ENCODE measurements at places on chromosomes 2 and 18.

DNA sequence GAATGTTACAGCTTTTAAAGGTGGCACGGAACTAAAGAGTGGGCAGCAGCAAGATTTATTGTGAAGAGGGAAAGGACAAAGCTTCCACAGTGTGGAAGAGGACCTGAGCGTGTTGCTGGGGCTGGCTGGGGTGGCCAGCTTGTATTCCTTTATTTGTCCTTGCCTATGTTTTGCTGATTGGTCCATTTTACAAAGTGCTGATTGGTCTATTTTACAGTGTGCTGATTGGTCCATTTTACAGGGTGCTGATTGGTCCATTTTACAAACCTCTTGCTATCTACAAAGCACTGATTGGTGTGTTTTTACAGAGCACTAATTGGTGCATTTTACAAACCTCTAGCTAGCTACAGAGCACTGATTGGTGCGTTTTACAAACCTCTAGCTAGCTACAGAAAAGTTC lies 109.7 kb upstream of the DDX18 start:
- no peak for DNase-seq

DNA sequence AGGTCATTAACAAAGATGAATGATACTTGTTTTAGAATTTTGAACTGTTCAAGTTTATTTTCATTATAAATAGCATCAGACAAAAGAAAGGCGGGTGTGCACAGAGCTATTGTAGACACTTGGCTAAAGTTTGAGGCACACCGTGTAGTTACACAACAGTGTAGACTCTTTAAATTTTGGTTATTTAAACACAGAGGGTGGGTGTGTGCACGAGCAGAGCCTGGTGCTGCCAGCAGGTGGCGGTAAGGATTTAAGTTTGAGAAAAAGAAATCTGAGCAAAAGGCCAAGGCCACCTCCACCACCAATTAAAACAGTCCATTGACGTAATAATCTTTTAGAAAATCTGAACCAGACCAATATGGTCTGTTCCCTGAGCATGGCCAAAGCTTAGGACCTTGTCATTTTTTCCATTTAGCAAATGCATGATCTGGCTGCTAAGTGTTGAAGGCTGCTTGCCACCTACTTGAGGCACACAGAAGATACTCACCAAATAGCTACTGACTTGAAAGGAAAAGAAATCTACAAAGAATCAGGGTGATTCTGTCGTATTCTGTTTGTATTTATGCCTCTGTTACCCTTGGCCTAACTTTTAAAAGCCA lies 14.3 kb downstream of the COPS7B start:
- DNase-seq, result peak; percentile 11

DNA sequence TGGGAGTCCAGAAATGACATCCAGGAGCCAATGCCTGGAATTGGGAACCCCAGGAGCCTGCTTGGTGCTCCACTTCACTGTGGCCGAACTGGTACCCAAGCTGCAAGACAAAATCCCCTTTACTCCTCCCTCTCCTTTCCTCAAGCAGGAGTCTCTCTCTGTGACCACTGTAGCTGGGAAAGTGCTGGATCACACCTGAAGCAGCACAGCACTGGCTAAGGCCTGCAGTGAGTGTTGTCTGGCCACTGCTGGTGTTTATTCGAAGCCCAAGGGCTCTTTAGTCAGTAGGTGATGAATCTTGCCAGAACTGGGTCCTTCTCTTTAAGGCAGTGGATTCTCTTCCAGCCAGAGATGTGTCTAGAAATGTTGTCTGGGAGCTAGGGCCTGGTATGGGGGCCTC lies 26.4 kb downstream of the STPG4 start:
- DNase-seq, result no peak

DNA sequence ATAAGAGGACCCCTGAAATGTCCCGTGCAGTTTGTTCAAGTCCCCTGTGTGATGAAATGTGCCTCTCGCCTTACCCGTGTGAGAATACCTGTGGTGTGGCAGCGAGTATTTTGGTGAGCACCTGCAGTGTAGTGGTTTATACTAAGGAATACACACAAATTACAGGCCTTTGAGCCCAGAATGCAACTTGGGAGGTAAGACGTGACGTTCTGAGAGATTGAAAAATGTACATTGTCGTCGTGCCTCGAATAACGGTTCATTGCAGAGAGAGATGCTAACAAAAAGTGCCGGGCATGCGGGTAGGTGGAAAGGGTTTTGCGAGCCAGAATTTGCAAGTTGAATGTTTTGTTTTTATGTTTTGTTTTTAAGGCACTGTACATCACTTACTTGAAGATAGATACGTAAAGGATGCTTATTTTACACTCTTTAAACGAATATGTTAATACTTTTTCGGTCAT lies 867 bp downstream of the RBBP8 start:
- DNase-seq, result no peak

DNA sequence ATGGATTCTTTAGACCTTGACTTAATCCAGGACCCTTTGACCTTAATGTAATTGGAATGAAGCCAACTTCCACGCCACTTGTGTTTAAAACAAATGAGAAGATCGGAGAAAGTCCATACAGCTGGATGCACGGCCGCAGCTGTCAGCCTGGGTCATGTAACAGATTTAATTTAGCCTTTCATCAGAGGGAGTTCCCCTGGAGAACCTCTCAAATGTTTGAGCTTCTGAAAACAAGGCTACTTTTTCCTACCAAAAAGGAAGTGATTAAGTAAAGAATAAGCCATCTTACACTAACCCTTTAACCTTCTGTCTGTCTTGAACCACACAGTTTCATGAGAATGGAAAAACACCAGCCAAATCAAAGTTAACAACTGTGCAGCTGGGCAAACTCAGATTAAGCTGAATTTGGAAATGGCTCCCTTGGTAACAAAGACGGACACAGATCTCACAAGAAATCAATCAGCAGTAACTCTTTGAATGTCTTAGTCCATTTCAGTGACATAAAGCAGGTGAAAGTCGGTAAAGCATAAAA lies 103.6 kb downstream of the DOCK10 start:
- DNase-seq, result peak; percentile 65

DNA sequence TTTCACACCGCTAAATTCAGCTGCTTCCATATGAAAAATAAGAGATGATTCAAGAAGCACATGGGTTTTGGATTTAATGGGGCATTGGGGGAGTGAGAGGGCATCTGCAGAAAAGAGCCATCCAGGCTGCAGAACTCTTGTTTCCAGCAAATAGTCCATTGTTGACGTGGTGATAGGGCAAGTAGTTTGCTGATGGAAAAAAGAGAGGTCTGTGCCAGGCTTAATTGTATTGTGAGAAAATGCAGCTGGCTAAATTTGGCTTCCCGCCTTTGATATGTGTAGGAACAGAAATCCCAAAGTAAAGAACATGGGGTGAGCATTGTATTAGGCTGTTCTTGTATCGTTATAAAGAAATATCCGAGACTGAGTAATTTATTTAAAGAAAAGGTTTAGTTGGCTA lies 199.5 kb downstream of the SETBP1 start:
- DNase-seq, result no peak
